Liver (tissue), 10 donors: ENCODE measurements at places on chromosomes 7 and 10. TPM values are rescaled to one million over a fixed set of nuclear protein-coding genes. Genes with fewer than 3 reads are reported as not detected.

GRCh38 chr10:61902445-61903220 is 1.1 kb downstream of the ARID5B start:
- DNase-seq: peak; percentile 67

DNA sequence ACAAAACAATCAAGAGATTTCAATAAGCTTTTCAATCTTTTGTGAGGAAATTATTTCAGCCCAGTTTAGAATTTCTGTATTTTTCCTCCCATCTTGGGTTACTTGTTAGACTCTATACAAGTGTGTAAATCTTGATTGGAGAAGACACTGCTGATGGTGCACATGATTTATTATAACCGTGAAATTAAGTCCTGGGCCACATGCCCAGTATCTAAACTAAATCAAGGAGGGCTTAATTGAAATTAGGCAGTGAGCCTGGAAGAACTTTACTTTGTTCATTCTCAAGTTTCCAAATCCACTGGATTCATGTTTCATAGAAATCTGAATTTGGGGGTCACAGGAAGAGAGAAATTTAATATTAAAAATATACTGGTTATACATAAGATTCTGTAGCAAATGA is 44.5 kb downstream of the CSTF2T start:
- no peak for DNase-seq

DNA sequence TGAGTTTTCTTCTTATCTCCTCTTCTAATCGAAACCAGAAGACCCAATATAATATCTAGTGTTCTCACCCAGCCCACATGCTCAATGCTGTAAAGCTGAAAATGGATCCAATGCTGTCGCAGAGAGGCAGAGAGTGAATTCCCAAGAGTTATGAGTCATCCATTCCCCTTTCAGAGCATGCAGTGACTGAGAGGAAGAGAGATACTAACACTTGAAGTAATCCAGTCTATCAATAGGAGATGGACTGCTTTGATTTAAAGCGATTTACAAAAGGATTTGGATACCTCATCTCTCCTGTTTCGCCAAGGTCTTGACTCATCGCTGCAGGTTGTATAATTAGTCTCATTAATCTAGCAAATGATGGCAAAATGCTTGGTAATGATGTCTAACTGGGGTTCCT is 41.5 kb upstream of the PRKCQ start:
- no peak for DNase-seq

GRCh38 chr7:7118822-7119221 is 63.5 kb upstream of the C1GALT1 start:
- DNase-seq: no peak

DNA sequence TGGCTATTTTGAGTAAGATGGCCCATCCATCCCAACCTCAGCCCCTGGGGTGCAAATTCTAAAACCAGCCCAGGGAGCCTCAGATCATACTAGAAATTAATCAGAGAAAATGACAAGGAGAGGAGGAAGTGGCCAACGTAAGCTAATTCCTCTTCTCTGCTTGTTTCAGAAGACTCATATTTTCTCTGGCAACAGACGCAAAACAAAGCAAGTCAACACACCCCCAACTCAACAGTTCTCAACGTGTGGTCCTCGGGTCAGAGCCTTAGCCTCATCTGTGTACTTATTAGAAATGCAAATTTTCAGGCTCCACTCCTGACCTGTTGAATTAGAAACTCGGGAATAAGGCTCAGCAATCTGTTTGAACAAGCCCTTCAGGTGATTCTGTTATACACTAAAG is 413.9 kb upstream of the AUTS2 start:
- no peak for DNase-seq

DNA sequence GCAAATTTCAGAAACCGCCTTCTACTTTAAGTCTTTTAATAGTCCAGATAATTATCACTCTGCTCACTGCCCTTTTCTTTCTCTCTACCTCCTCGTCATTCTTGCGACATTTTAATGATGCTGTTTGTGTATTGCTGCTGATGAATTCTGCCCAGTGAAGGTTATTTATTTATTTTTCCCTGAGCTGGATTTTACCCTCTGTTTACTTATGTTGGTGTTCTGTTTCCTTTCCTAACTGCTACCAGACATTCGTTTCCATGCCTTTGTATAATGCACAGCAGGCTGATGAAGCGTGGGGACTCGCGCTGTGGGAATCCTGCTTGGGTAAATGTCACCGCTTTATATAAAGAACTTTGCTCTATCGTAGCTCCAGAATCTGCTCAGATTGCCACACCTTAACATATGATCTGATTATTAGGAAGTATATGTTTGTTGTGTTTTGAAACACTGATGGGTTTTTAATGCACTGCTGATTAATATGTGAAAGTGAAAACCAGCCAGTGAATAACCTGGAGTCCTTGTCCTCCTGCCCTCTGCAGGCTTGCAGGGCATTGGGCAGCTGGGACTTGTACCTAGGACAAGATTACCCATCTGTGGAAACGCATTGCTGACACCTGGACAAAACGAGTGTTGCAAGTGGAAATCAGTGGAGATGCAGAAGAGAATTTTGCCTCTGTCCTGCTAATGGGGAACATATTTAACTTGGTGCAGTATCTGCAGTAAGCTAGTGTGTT is 291.5 kb downstream of the SDK1 start:
- DNase-seq: no peak

NKX1-2 gene
- not detected for polyA plus RNA-seq
